T-helper 9 cell (primary cell): ENCODE measurements at places on chromosomes 11 and 22.

DNA sequence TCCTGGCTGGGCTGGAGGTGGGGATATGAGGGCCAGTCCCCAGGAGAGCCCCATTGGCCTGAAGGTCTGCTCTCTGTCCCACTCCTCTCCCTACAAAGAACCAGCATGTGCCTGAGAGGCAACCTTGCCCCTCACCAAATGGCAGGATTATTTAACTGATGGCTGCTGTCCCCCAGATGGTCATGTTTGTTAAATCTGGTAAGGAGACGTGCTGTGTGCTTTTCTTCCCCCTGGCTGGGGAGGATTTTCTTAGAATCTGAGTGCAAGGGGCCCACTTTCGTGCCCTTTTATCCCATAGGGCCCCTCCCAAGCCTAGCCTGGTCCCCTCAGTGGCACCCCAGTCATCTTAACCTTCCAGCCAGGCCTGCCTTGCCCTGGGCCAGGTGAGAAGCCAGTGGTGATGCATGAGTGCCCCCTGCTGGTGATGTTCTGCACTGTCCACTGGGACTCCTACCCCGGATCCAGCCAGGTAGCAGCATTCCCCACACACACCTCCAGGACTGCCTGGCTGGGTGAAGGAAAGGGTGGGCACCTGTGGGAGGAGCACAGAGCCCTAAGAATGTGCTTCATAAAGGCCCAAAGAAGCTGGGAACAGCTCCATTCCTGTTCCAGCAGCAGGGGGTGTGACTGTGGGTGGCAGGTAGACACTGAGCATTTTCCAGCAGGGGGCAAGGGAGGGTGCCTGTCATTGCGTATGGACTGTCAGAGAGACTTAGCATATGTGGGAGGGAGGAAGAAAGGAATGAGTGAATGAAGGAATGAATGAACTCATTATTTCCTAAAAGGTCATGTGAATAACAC is 28.9 kb downstream of the MFNG start:
- DNase-seq = peak; percentile 84

GRCh38 chr11:5317292-5317691 is 6.8 kb downstream of the OR51B2 start:
- no peak for DNase-seq

DNA sequence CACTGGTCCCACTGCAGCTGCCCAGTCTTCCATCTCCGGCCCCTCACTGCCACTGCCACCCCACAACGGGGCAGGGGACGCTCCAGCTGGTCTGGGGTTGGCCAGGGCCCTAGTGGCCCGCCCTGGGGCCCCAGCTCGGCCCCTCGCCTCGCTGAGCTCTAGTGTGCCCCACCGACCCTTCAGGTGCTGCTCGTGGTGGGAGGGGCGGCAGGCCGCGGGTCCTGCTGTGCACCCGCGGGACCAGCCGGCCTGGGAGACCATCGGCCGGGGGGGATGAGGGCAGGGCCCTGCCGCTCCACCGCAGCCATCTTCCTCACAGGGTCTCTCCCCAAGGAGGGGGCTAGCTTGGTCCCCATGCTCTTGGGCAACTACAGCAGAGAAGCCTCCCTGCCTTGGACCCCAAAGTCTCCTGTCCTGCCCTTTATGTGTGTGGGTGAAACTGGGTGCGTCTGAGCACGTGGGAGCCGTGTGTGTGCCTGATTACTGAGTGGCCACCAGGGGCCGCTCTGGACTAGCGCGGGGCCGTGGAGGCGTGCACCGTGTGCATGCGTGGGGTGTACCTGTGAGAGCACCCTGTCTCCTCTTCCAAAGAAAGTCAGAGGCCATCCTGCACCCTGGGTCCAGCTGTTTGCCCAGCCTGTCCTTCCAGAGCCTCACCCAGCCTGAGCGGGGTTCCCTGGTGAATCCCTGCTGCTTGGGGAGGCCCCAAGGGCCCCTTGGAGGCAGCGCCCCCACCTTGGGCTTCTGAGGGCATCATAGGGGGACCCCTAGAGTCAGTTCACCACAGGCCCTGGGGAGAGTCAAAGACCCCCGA is 6.0 kb upstream of the ACR start:
- peak; percentile 48 for DNase-seq

DNA sequence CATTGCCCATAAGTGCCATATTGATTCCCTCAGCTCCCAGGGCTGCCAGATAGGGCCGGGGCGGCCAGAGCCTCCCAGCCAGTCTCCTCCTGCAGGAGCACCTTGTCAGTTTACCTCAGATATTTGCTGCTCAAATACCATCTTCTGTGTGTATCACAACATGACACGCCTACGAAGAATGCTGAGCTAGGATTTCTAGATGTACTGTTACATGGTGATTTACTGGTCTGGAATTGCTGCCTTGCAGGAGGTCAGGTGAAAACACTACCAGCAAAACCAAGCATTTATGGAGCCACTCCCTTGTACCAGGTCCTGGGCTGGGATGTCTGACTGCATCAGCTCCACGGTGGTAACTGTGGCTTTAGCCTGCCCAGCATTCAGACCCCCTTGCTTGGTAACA is 11.8 kb downstream of the MICAL3 start:
- DNase-seq = no peak

GRCh38 chr11:114296605-114297372 is 590 bp downstream of the NNMT start:
- DNase-seq = no peak

DNA sequence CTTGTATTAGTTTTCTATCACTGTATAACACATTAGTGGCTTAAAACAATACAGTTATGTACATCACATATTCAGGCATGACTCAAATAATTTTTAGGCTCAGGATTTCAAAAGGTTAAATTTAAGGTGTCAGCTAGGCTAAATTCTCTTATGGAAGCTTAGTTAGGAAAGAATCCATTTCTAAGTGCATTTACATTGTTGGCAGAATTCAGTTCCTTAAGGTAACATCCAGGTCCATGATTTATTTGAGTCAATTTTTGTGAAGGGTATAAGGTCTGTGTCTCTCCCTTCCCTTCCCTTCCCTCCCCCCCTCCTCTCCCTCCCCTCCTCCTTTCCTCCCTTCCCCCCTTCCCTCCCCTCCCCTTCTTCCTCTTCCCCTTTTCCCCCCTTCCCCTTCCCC is 399.0 kb upstream of the CNTN5 start:
- DNase-seq = no peak

- DNase-seq = no peak
Measured at GRCh38 chr22:18095101-18095805, 15.4 kb upstream of the TUBA8 start.

DNA sequence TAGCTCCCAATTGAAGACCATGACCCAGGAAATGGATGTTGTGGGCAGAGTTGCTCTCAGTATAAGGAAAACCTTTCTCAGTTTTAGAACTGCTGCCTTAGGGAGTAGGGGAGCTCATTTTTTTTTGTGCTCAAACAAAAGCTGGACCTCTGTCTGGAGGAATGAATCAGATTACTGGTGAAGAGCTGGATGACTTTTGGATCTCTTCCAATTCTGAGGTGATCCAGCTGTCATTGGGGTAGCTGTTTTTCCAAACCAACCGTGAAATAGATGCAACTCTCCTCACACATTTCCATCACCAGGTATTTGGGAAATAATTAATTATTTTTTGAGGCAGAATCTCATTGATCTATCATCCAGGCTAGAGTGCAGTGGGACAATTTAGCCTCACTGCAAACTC is 251.3 kb upstream of the PLET1 start:
- DNase-seq = no peak

- peak; percentile 67 for DNase-seq
Measured at GRCh38 chr22:37267135-37267587, 15.1 kb upstream of the CYTH4 start.

DNA sequence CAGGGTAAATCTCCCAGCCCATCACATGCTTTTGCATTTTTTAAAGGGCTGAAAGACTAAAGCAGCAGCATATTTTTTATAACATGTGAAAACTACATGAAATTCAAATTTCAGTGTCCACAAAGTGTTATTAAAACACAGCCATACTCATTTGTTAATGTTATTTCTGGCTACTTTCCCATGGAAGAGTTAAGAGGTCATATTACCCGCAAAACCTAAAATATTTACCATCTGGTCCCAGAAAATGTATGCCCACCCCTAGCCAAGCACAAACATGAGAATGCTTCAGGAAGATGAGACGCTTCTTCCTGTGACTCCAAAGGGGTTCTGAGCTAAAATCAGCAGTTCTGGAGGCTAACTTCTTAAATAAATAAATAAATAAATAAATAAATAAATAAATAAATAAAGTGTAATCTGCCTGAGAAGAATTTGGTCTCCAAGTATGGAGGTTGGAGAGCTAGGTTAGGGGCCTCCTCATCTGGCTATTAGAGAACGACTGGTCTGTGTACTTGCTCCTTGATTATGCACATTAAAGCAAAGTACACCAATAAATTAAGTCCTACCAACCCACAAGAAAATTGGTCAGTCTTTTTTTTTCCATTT is 9.7 kb downstream of the IMMP1L start:
- DNase-seq = no peak

GRCh38 chr11:73347067-73347466 is 29.1 kb upstream of the RELT start:
- DNase-seq = no peak

DNA sequence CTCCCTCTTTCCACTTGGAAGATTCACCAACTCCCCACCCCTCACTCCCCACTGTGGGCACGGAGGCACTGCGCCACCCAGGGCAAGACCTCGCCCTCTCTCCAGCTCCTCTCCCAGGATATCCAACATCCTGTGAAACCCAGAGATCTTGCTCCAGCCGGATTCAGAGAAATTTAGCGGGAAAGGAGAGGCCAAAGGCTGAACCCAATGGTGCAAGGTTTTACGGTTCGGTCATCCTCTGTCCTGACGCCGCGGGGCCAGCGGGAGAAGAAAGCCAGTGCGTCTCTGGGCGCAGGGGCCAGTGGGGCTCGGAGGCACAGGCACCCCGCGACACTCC is 397 bp upstream of the CD44 start:
- no peak for DNase-seq

- no peak for DNase-seq
Measured at GRCh38 chr11:47225552-47226400, 11.0 kb downstream of the DDB2 start.

DNA sequence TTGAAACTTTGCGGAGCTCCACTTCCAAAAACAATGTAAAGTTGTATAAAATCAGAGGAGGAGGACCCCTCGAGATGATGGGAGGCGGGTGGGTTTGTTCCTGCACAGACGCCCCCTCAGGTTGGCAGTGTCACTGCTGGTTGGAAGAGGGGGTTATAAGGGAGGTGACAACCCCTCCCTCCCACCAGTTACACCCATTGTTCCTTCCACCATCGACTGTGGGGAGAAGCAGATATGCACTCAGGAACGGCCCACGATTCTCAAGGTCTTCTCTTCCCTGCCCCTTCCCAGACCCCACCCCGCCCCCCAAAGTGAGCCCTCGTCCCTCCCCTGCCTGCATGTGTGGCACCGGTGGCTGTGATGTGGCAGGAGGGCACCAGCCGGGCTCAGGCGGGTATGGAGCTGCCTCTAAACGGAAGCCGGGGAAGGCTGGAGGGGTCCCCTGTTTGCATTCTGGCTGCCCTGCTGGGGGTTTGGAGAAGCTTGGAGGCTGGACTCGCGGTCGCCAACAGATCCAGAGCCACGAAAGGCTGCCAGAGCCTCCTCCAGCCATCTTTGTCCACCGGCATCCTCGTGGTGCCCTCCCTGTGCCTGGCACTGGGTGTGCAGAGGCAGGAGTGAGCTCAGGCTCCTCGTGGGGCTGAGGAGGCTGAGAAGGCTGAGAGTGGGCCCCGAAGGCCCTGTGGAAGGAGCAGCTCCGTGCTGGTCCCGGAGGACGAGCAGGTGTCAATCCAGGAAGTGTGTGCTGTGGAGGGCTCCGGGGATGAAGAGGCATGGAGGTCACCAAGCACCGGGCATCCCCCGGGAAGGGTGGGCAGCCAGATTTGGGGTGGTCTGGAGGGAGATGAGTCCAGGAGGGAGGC is 778 bp downstream of the KDELR3 start:
- no peak for DNase-seq

DNA sequence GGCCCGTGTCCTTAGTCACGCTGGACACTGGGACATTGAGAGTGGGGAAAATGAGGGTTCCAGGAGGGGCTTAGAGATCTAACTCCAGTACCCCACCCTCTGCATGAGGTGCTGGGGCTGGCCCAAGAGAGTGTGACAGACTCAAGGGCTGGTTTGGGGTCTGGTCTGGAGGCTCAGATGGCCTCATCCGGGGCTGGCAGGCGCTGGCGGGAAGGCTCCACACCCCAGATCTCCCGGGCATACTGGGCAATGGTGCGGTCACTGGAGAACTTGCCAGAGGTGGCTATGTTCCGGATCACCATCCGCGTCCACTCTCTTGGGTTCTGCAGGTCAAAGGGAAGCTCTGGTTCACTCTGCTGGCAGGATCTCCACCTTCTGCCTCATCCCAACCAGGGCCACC is 2.5 kb upstream of the RASGRP2 start:
- no peak for DNase-seq

DNA sequence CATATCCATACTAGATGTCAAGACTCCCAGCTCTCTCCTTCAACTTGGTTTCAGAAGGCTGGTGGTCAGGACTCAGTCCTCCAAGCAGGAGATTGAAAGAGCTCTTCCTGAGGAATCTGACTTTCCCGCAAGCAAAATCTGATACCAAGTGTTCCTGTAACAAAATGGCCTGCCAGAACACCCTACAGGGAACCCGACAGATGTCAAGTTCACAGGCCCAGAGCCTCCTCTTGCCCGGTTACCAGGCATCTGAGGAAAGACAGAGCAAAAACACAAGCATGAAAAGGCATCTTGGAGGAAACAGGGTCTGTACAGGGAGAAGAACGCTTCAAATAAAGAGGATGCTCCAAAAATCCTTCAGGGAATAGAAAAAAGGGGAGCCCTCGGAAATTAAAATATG is 8.7 kb upstream of the KCNJ5 start:
- DNase-seq = no peak

DNA sequence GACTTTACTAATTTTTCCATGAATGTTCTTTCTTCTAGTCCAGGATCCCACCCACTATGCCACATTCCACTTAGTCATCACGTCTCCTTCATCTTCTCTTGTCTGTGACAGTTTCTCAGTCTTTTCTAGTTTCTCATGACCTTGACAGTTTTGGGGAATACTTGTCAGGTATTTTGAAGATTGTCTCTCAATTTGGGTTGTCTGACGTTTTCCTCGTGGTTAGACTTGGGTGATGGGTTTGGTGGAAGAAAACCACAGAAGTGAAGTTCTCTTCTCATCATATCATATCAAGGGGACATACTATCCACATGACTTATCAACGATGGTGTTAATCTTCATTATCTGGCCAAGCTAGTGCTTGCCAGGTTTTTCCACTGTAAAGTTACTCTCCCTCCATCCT is 102.4 kb downstream of the LRRC32 start:
- no peak for DNase-seq

DNA sequence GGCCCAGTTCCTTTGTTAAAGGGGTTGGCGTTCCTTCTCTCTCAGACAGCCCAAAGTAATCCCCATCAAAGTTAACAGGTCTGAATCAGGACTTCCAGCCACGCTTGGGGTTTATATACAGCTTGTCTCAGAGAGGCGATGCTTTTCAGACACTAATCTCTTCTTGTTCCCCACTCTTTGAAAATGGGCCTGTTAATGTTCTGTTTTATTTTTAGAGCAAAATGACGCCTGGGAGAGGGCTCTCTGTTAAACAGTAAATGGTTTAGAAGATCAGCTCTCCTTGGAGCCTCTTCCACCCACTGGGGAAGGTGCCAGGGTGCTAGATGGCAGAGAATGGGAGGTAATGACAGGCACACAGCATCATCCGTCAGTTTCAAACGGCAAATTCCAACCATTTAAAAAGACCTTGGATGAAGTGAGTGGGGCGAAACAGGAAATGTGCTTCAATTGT is 235.9 kb upstream of the NARS2 start:
- no peak for DNase-seq
